GM23248 (cell line): ENCODE measurements at places on chromosomes 7 and 10. TPM values are rescaled to one million over a fixed set of nuclear protein-coding genes. Genes with fewer than 3 reads are reported as not detected.

The CDH23 gene
- 0.38 TPM in 1 of 2 replicates, not detected in the other for total RNA-seq

The EBF3 gene
- total RNA-seq: 0.25 and 0.43 TPM in 2 replicates

The PLEKHS1 gene
- 0.38 TPM in 1 of 2 replicates, not detected in the other for total RNA-seq

The CTAGE15 gene
- total RNA-seq: not detected in 2 replicates

The ANKRD61 gene
- total RNA-seq: not detected in 2 replicates

The SHH gene
- total RNA-seq: not detected in 2 replicates

The HMX3 gene
- total RNA-seq: not detected in 2 replicates
